Stimulated activated CD4-positive, alpha-beta T cell treated with anti-CD3 and anti-CD28 coated beads, TNF-alpha, amount 100 ng/mL, for 4 hours (primary cell): ENCODE measurements at places on chromosomes 2 and 18.

DNA sequence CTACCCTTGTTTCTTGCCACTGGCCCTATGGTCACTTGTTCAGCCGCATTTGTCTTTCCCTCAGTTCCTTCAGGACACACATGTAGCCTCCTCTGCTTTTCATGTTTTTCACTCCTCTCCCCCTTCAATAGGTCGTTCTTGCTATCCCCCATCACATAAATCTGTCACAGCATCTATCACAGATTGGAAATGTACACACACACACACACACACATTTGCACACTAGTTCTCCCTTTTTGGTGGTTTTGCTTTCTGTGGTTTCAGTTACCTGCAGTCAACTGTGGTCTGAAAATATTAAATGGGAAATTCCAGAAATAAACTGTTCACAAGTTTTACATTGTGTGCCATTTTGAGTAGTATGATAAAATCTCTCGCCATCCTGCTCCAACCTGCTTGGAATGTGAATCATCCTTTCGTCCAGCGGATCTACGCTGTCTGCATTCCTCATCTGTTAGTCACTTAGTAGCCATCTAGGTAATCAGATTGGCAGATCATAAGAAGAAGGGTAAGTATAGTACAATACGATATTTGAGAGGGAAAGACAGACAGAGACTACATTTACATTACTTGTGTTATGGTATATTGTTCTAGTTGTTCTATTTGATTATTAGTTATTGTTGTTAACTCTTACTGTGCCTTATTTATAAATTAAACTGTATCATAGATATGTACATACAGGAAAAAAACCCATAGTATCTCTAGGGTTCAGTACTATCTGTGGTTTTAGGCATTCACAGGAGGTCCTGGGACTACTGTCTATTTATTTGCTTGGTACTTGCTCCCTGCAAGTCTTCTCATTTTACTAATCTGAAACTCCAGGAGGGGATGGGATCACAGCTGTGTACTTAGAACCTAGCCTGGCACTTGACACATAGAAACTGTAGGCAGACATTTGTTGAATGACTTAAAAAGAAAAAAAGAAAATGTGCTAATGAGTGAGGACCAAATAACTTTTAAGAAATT, 86.1 kb upstream of the PNPT1 start:
- DNase-seq: no peak

GRCh38 chr18:46755315-46756024, 1.4 kb downstream of the ST8SIA5 start:
- DNase-seq: no peak

GRCh38 chr2:53787614-53788289, 908 bp downstream of the ERLEC1 start:
- DNase-seq: no peak

GRCh38 chr18:76938619-76939018, 116.3 kb downstream of the ZNF236 start:
- no peak for DNase-seq

DNA sequence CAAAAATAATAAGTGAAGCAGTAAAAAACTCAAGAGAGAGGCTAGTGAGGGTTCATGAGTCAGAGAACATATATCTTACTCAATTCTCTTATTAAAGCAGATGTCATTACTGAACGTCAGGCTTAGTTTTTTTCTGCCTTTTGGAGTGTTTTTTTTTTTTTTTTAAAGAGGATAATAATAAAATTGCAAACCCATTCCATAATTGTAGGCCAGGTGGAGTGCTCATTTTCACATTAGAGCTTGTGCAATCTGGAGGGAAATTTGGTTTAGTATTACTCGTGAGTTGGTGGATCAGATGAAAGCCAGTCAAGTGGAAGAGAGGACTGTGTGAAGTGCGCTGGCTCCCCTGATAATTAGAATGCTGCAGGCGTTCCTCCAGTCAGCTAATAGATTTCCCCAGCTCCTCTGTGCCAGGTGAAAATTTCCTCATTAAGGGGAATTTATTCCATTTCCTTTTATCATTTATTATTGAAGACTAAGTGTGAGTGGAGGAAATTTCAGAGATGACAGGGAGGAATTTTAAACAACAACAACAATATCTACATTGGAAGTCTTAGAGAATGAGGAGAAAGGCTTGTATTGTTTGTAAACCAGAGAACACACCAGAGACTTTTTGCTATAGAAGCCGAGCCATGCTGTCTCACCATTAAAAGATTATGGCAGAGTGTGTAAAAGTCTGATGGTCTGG, 74.6 kb downstream of the CPS1 start:
- DNase-seq: no peak

- no peak for DNase-seq
Measured at GRCh38 chr2:33958591-33958990, 359.5 kb upstream of the FAM98A start.

DNA sequence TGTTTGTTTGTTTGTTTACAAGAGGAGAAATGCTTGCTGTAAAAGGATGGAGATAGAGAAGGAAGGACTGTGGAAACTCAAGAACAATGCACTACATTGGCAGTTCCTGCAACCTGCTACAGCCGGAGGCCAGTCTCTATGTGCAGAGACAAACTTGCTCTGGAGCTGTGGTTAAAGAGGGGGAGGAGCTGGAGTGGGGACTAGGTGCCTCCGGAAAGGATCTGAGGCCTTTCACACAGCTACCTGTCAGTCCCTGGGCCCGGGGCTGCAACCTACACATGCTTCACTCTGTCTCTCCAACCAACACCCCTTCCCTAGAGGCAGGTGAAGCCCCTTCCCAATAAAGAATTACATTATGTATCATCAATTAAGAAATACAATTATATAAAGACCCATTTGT, 1234.0 kb upstream of the ZEB2 start:
- DNase-seq: no peak

GRCh38 chr2:8303322-8303832, 378.5 kb upstream of the ID2 start:
- DNase-seq: peak; percentile 36

- DNase-seq: no peak
Measured at GRCh38 chr2:234502285-234502918, 5.5 kb upstream of the ARL4C start.

GRCh38 chr2:36780231-36780839, 83.8 kb downstream of the VIT start:
- DNase-seq: no peak

- no peak for DNase-seq
Measured at GRCh38 chr18:27696148-27696547, 480.8 kb downstream of the CDH2 start.

DNA sequence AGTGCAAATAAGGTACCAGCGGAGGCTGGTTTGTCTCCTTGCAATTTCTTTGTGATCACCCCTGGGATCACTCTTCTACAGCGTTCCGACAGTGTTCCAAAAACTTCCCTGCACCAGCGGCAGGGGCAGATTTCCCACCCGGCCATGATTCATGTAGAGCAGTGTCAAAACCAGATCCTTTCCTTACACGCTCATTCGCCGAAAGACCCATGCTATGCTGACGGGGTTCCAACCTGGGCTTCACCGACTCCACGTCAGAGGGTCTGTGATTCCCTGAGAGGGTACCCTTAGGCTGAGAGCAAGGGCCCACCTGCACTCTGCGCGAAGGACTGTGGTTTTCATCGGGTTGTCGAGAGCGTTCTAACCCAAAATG, 423 bp upstream of the TTC27 start:
- DNase-seq: peak; percentile 10
